ENCODE measurements at places on chromosomes 6 and 20. TPM values are rescaled to one million over a fixed set of nuclear protein-coding genes. Genes with fewer than 3 reads are reported as not detected.

GRCh38 chr6:167143041-167143440 lies 14.7 kb downstream of the GPR31 start:
- H3K27me3 ChIP-seq: peaks cover 44% of the 10 kb centered on the region
- no peak overlapping the region for H3K4me3 ChIP-seq
- no peak overlapping the region for H3K27ac ChIP-seq
- no peaks in the 10 kb centered on the region for H3K36me3 ChIP-seq

The NRSN1 gene
- polyA plus RNA-seq: 0.68 TPM

The REM1 gene
- 1.1 TPM for polyA plus RNA-seq

DNA sequence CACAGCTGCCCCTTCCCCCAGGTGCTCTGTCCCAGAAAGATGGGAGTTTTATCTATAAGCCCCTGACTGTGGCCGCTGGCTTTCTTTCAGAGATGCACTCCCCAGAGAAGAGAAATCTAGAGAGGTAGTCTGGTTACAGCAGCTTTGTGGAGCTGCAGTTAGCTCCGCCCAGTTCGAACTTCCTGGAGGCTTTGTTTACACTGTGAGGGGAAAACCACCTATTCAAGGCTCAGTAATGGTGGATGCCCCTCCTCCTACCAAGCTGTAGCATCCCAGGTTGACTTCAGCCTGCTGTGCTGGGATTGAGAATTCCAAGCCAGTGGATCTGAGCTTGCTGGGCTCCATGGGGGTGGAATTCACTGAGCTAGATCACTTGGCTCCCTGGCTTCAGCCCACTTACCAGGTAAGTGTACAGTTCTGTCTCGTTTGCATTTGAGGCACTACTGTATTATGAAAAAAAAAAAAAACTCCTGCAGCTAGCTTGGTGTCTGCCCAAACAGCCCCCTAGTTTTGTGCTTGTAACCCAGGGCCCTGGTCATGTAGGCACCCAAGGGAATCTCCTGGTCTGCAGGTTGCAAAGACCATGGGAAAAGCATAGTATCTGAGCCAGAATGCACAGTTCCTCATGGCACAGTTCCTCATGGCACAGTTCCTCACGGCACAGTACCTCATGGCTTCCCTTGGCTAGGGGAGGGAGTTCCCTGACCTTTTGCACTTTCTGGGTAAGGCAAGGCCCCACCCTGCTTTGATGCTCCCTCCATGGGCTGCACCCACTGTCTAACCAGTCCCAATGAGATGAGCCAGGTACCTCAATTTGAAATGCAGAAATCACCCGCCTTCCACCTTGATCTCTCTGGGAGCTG lies 275.0 kb downstream of the CENPW start:
- H3K27me3 ChIP-seq: no peaks in the 10 kb centered on the region
- no peak for DNase-seq
- H3K4me3 ChIP-seq: no peak overlapping the region

The RAET1L gene
- polyA plus RNA-seq: 1.1 TPM

- peaks cover 17% of the 10 kb centered on the region for H3K4me1 ChIP-seq
- no peak overlapping the region for H3K4me3 ChIP-seq
- DNase-seq: peak; percentile 76
- no peak overlapping the region for H3K27ac ChIP-seq
- no peaks in the 10 kb centered on the region for H3K27me3 ChIP-seq
- H3K36me3 ChIP-seq: no peaks in the 10 kb centered on the region
Measured at GRCh38 chr6:2209226-2209809, 36.1 kb downstream of the GMDS start.

GRCh38 chr6:81561071-81561564 lies 191.4 kb downstream of the TENT5A start:
- H3K36me3 ChIP-seq: no peaks in the 10 kb centered on the region
- H3K27ac ChIP-seq: no peak overlapping the region
- H3K4me3 ChIP-seq: no peak overlapping the region
- H3K4me1 ChIP-seq: no peaks in the 10 kb centered on the region
- H3K27me3 ChIP-seq: no peaks in the 10 kb centered on the region

- H3K4me3 ChIP-seq: no peak overlapping the region
- no peak overlapping the region for H3K27ac ChIP-seq
- no peaks in the 10 kb centered on the region for H3K27me3 ChIP-seq
Measured at GRCh38 chr6:44779130-44779826, 391.8 kb downstream of the CDC5L start.

DNA sequence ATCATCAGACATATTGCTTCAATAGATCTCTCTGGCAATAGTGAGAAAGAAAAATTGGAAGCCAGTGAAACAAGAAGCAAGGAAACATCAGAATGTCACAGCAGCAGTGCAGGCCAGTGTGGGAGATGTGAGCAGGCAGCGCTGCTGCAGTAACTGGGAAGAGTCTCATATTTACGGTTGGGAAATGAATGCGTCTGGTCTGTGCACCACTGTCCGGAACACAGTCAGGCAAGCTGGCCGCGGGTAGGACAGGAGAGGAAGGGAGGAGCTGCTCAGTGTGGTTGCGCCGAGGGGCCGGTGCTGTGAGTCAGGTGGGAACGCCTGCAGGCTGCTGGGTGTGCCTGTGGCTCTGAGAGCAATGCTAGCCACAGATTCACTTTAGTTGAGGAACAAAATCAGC lies 6.4 kb upstream of the PSMG4 start:
- no peaks in the 10 kb centered on the region for H3K27me3 ChIP-seq
- DNase-seq: no peak

The PPIL6 gene
- polyA plus RNA-seq: 1.0 TPM

The HRH3 gene
- polyA plus RNA-seq: not detected

DNA sequence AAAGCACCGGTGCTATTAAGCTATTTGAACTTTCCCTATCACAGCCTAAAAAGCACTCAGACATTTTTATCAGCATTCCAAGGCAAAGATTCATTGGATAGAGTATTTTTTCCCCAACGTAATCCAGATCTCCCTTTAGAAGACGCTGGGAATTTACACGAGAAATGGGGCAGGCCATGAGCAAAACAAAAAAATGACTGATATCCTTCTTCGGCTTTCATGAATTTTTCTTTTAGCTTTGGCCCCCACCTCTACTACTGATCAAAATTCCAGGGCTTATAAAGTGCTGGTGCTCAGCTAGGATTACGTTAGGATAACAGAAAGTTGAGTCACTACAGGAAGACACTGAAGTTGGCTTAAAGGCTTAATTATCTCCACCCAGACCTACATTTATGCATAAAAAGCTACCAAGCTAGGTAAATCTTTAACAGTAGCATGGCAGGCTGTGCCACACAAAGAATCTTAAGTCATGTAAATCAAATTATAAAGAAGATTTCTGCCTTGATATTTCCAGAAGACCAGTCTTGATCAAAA lies 418.5 kb upstream of the BTBD3 start:
- no peak overlapping the region for H3K4me3 ChIP-seq
- H3K36me3 ChIP-seq: no peaks in the 10 kb centered on the region
- no peak overlapping the region for H3K27ac ChIP-seq
- H3K4me1 ChIP-seq: no peaks in the 10 kb centered on the region
- no peaks in the 10 kb centered on the region for H3K27me3 ChIP-seq
- no peak for DNase-seq

- H3K4me1 ChIP-seq: no peaks in the 10 kb centered on the region
- H3K4me3 ChIP-seq: no peak overlapping the region
- DNase-seq: no peak
- no peaks in the 10 kb centered on the region for H3K27me3 ChIP-seq
Measured at GRCh38 chr20:1576641-1577040, 19.1 kb upstream of the SIRPD start.

GRCh38 chr6:29796026-29796425 lies 31.6 kb upstream of the HLA-G start:
- no peaks in the 10 kb centered on the region for H3K36me3 ChIP-seq
- DNase-seq: no peak
- H3K4me1 ChIP-seq: peaks cover 4% of the 10 kb centered on the region
- H3K27me3 ChIP-seq: no peaks in the 10 kb centered on the region
- no peak overlapping the region for H3K4me3 ChIP-seq

Measured in stomach (tissue), 19 donors.